ENCODE measurements at places on chromosomes 16 and 17.

GRCh38 chr16:17691899-17692176 is 221.1 kb upstream of the XYLT1 start:
- no peak for DNase-seq

DNA sequence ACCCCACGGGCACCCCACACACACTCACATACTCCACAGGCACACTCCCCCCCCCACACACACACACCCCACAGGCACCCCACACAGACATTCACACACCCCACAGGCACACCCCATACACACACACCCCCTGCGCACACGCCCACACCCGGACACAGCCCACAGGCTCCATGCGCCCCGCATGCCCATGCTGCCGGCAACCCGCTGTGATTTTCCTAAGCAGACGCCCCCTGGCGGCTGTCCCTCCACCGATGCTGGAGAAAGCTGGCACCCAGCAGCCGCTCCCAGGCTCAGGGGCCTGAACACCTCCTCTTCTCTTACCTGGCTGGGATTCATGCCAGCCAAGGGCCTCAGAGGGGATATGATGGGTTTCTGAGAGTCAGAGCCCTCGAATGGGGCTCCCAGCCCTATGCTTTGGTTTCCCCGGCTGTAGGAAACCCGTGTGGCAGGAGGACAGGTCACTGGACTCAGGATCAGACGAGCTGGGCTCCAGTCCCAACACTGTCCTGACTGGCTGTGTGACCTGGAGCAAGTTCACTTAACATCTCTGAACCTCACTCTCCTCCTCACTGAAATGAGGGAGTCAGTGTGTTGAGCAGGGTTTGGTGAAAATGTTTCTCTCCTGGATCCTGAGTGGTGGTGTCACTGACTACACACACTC is 19.6 kb upstream of the TNFRSF13B start:
- peak; percentile 41 for DNase-seq

DNA sequence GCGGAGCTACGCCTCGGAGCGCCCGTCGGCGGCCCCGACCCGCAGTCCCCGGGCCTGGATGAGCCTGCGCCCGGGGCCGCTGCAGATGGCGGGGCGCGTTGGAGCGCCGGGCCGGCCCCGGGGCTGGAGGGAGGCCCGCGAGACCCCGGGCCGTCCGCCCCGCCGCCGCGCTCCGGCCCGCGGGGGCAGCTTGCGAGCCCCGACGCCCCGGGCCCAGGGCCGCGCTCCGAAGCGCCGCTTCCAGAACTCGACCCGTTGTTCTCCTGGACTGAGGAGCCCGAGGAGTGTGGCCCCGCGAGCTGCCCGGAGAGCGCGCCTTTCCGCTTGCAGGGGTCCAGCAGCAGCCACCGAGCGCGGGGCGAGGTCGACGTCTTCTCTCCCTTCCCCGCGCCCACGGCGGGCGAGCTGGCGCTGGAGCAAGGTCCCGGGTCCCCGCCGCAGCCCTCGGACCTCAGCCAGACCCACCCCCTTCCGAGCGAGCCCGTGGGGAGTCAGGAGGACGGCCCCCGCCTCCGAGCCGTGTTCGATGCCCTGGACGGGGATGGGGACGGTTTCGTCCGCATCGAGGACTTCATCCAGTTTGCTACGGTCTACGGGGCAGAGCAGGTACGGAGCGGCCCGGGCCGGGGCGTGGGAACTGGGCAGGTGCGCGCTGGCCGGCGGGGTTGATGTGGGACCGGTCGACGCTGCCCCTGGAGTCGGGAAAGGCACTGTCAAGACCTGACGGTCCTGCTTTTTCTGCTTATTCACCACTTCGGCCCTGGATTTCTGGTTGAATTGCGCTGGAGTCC is 861 bp downstream of the RAB11FIP3 start:
- DNase-seq: no peak

- DNase-seq: no peak
Measured at GRCh38 chr16:56732366-56732765, 2.4 kb downstream of the NUP93 start.

DNA sequence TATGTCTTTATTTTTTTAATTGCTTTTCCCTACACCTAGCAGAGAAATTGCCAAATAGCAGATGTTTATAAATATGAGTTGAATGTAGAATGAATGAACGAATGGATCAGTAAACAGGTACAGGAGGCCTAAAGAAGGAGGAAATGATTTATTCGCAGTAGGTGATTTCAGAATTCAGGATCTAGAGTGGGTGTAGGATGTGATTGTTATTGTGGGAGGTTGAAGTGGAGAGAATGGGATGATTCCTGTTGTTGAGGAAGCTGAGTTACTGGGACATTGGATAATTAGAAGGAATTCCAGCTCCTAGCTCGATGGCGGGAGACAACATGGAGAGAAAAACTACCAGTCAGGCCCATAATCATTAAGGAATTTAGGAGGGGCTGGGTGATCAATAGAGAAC is 42.2 kb downstream of the MRTFB start:
- DNase-seq: no peak

GRCh38 chr16:19114359-19115147 is 789 bp downstream of the ITPRIPL2 start:
- no peak for DNase-seq

DNA sequence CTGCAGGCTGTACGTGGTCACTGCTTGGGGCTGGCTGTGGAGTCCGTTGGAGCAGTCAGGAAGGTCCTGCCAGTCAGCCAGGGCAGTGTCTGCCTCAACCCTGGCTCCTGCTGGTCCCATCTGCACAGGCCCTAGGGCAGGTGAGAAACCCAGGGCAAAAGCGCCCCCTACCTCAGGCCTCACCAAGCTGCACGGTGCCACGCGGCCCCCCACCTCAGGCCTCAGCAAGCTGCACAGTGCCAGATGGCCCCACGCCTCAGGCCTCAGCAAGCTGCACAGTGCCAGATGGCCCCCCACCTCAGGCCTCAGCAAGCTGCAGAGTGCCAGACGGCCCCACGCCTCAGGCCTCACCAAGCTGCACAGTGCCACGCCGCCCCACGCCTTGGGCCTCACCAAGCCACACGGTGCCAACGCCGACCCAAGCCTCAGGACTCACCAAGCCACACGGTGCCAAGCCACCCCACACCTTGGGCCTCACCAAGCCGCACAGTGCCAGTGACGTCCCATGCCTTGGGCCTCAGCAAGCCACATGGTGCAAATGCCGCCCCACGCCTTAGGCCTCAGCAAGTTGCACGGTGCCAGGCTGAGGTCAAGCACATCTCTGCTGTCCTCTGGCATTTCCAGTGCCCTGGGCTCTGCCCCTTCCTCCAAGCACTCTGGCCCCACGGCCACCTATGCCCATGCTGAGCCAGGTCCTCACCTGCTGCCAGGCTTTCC is 5.5 kb downstream of the TMEM204 start:
- DNase-seq: no peak

GRCh38 chr16:62548095-62548494 is 511.9 kb upstream of the CDH8 start:
- no peak for DNase-seq

GRCh38 chr16:78995441-78995840 is 605.1 kb downstream of the MAF start:
- no peak for DNase-seq

GRCh38 chr17:38852771-38853291 is 690 bp downstream of the RPL23 start:
- DNase-seq: no peak

- no peak for DNase-seq
Measured at GRCh38 chr16:31529108-31529936, 1.6 kb downstream of the AHSP start.

DNA sequence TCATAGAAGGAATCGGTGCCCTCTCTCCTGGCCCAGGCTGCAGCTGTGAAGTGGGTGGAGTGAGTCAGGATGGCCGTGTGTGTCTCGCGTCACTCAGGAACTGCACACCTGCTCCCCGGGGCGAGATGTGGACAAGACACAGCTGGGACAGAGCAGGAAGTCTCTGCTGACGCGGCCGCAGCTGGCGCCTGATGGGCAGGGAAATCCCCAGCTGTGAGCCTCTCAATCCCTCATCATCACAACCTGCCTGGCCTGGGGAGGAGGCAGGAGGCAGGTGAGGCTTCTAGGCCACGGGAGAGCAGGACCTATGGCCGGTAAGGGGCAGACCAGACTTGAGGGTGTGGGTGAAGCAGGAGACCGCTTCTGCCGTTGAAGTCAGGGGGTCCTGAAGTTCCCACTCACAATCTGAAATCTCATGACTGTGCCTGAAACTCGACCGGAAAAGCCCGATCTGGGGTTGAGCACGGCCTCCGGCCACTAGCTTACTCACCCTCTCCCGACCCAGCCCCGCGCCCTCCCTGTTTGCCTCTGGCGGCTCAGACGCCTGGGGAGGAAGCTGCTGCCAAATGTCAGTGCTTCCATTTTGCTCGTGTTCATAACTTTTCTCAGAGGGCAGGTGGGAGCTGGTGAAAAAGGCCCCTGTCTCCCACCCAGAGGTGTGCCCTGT is 1.1 kb upstream of the TRPV3 start:
- DNase-seq: peak; percentile 36

GRCh38 chr16:58211245-58211644 is 13.3 kb upstream of the CSNK2A2 start:
- DNase-seq: no peak

GRCh38 chr16:82293671-82294070 is 123.6 kb upstream of the MPHOSPH6 start:
- no peak for DNase-seq

- DNase-seq: no peak
Measured at GRCh38 chr16:70660672-70661350, 14.5 kb downstream of the IL34 start.

- no peak for DNase-seq
Measured at GRCh38 chr16:70381604-70382342, 35.1 kb downstream of the DDX19A start.

- DNase-seq: no peak
Measured at GRCh38 chr17:81387100-81388090, 7.9 kb upstream of the BAHCC1 start.

GRCh38 chr16:4384509-4384942 is 12.9 kb downstream of the VASN start:
- DNase-seq: no peak

GRCh38 chr17:39096508-39097149 is 54.8 kb downstream of the PLXDC1 start:
- no peak for DNase-seq

DNA sequence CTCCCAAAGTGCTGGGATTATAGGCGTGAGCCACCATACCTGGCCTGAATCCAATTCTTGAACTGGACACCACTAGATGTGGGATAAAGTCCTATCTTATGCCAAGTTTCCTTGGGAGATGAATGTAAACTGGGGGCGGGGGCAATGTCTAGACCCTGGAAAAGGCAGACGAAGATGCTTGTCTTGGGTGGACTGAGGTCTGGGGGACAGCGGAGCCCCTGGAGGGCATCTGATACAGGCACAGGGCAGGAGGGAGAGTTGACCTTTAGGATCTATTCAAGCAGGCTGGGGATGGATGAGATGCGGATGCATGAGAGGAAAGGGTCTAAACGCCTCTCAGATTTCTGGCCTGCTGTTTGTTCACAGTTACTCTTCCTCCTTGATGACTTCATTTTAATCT is 11.7 kb downstream of the C1QTNF1 start:
- DNase-seq: no peak

- DNase-seq: peak; percentile 57
Measured at GRCh38 chr16:17801068-17801467, 330.3 kb upstream of the XYLT1 start.

GRCh38 chr17:8466456-8466855 is 30.8 kb downstream of the NDEL1 start:
- no peak for DNase-seq

DNA sequence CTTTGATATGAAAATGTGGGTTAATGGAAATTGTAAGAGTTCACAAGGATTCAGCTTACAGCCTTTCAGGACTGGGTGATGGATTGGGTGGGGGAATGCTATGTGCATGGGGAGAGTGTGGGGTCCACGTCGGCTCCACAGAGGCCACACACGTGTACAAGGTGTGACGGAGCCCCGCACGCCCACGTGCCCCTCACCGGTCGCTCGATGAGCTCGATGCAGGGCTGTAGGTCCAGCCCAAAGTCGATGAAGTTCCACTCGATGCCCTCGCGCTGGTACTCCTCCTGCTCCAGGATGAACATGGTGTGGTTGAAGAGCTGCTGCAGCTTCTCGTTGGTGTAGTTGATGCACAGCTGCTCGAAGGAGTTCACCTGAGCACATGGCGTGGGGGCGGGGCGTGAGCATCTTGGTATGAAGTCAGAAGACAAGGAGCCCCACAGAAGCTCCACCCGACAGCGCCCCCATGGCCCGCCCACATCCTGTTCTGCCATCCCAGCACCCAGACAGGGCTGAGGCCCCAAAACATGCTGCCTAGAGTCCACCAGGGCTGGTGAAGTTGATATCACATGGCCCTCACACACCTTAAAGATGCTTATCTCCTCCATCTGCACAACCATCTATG is 99.1 kb downstream of the MYH11 start:
- no peak for DNase-seq

DNA sequence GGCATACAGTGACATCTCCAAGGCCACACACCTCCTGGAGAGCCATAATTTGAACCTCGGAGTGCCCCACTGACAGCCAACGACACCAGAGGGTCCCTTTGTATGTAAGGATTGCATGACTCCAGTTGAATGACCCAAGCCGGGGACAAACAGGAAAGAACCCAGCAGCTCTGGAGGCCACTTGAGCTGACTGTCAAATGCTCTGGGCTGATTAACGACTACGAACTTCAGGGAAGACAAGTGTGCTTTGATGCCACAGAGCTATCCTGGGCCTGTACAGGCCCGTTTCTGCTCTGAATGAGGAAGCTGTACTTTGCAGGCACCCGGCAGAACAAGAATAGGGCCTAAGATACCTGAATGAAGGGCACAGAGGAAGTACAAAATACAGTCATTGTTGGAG is 404.6 kb downstream of the SLC39A11 start:
- no peak for DNase-seq

- no peak for DNase-seq
Measured at GRCh38 chr16:4319454-4320421, 3.9 kb downstream of the GLIS2 start.

DNA sequence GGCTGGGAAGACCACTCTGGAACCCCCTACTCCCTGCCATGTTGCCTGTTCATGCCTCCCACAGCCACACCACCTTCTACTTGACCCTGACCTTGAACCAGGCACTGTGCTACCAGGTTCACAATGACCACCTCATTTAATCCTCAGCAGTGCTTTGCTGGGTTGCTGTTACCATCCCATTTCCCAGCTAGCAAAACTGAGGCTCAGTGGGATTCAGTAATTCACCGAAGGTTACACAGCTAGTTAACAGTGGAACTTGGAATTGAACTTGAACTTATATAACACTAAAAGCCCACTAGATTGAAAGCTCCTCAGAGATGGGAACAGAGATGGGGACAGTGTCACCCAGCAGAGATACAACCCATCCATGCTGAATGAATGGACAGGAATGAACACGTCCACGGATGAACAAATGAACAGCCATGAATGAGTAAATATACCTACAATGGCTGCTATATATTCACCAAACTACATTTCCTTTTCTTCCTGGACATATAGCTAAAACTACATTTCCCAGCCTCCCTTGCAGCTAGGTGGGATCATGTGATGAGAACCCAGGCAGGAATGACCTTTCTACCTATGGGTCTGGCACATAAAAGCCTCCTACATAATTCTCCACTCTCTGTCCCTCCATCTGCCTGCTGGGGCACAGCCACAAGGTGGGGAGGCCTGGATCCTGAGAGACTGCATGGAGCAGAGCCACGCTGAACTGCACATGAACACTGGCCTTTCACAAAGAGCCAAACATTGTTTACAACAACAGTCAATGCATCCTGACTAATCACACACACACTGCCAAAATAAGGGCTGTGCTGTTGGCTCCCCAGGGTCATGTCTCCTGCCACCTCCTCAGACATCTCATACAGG is 94.8 kb downstream of the RMI2 start:
- DNase-seq: no peak
